ENCODE measurements at places on chromosomes 7 and 10.

- peak; percentile 24 for DNase-seq
Observed at GRCh38 chr10:5512881-5513612, 11.7 kb upstream of the CALML3 start.

GRCh38 chr10:18271491-18271890 lies 131.3 kb downstream of the CACNB2 start:
- DNase-seq: no peak

- no peak for DNase-seq
Observed at GRCh38 chr7:16484453-16485158, 19.1 kb upstream of the SOSTDC1 start.

DNA sequence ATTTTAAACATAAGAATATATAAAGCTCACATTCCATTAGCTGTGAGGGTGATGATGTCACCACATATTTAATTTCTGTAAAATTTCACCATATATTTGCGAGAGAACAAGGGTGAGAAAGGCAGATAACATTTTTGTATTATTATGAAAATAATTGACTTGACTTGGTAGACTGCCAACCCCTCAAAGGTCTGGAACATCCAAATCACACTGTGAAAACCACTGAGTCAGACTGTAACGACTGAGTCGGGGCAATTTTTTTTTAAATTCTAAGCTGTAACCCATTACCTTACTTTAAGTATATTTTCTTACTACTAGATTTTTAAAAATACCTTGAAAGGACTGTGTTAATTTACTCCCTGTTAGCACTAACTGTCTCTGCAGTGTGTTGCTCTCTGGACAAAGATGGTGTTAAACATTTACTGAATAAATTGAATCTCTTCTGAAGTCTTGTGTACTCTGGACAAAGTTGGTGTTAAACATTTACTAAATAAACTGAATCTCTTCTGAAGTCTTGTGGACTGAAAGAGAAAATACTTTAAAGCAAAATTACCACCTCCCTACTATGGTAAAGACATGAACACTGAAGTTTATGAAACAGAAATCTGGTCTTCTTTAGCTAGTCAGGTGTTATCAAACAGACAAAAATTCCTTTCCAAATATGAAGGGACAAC lies 14.1 kb downstream of the PDZD8 start:
- DNase-seq: no peak

GRCh38 chr7:2892549-2892948 lies 48.4 kb upstream of the GNA12 start:
- DNase-seq: no peak

DNA sequence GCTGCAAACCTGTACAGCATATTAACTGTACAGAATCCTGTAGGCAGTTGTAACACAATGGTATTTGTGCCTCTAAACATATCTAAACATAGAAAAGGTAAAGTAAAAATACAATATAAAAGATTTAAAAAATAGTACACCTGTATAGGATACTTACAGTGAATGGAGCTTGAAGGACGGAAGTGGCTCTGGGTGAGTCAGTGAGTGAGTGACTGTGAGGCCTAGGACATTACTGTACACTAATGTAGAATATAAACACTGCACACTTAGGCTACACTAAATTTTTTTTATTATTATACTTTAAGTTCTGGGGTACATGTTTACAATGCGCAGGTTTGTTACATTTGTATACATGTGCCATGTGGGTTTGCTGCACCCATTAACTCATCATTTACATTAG lies 97.3 kb upstream of the STK17A start:
- DNase-seq: no peak

GRCh38 chr10:131683281-131683861 lies 217.4 kb upstream of the PPP2R2D start:
- peak; percentile 18 for DNase-seq

- no peak for DNase-seq
Observed at GRCh38 chr10:121832647-121833046, 95.2 kb downstream of the ATE1 start.

DNA sequence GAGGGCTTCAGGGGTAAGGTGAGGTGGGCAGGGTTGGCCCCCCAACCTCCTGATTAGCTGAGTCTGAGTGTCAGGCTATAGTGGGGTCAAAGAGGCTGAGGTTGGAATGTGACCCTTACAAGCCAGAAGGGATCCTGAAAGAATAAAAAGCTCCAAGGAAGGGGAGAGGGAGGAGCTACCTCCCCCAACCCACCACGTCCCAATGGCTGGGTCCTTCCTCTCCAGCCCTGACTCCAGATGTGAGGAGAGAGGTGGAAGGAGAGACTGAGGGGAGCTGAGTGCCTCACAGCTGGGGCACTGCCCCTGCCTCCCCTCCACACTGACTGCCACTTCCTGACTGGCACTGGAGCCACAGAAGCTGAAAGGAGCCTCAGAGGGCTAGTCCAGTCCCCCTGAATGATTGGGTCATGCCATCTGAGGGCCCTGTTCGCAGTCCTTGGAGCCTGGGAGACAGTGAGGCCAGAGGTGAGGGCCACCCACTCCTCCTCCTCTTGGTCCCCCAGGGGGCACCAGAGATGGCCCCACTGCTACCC lies 20.6 kb downstream of the IMPDH1 start:
- DNase-seq: no peak

DNA sequence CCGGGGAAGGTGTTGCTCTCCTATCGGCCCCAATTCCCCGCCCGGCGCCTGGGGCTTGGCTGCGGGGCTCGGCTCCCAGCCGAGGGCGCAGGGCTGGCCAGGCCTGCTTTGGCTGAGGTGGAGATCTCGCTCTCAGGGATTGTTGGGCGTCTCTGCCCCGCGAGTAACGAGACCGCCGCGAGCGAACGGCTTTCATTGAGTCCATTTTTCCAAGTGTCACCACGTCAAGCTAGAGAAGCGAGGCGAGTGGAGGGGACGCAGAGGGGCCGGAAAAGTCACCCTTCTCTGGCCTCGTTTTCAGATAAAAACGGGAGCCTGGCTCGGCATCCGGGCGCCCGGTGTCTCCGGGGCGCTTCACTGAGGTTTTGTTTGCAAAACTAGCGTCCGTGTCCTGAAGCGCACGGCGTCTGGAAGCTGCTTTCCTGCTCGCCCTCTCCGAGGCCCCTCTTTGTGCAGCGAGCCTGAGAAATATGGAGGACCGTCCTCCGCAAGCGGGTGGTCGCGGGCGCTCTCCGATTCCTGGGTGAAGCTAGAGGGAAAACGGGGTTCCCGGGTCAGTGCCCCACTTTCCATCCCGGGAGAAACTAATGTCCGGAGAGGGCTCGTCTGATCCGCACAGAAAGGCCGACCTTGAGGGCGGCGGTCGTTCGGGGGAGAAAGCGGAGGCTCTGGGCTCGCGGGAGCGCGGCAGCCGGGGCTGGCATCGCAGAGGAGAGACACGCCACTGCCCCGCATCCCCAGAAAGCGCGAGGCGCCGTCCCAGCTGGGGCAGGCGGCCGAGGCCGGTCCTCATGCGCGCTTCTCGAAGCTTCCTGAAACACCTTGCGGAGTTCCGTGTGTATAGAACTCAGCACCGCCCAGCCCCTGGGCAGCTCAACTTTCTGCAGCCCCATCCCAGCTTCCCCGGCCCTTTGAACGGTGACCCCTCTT lies 3.5 kb upstream of the EN2 start:
- no peak for DNase-seq

GRCh38 chr7:36707898-36708297 lies 16.4 kb downstream of the AOAH start:
- no peak for DNase-seq

GRCh38 chr10:74084955-74085354 lies 65.7 kb downstream of the AP3M1 start:
- no peak for DNase-seq

DNA sequence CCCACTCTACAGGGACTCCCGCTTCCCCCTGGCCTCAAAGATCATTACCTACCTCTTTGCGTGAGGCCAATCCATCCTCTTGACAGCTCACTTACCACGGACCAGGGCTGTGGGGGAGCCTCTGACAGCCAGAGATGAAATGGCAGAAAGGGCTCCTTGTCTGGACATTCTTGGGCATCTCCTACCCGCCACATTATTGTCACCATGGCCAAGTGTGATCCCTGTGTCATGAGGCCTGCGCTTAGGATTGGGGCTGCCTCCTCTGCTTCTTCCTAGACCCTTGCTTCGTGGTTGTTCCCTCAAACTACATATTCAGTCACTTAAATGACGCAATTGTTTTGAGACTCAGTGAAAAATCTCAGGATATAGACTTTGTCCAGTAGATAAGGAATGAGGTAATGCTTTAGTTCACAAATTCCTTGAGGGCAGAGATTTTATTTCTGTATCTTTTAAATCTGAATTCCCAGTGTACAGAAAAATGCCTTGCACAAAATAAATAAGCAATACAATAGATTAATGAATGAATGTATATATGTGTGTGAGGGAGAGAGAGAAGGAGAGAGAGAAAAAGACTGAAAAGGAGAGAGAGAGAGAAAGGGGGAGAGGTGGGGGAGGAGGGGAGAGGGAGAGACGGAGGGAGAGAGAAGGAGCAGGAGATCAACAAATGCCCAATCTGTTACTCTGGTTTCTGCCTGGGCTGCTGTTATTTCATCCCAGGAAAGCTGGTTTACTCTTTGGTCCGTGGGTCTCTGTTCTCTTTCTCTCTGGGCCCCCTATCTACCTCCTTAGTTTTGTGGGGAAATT lies 159.0 kb downstream of the PLXNA4 start:
- no peak for DNase-seq

- DNase-seq: no peak
Observed at GRCh38 chr10:28111712-28112111, 112.8 kb upstream of the ODAD2 start.

DNA sequence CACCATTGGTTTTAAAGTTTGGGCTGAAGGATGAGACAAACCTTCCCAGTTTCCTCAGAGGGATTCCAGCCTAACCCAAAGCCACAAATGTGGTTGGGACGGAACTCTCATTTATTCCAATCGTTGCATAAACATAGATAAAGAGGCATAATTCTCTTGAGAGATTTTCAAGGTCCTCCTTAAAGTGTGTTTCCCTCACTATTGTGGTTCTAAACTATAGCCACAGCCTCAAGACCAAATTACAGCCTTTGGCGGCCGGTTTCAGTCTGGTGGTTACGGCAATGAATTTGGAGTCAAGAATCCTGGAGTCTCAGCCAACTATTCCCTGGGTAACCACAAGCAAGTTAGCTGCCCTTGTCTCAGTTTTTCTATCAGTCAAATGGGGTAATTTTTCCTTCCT lies 42.6 kb downstream of the SEM1 start:
- no peak for DNase-seq

DNA sequence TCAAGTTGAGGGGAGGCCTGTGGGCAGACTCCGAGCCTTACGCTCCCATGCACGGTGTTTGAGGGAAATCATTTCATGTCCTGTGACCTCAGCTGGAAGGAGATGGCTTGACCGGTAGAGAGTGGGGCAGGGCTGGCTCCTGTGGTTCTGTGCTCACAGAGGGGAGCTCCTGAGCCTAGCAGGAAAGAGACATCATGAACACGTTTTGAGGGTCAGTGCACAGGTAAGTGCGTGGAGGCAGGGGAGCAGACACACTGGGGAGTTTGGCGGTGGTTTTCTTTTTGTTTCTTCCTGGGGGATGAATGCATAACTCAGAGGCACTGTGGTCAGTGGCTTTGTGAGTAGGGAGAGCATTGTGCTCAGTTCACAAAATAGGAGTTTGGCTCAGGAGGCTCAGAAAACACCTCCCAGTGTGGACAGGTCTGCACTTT lies 22.5 kb downstream of the ADCY1 start:
- no peak for DNase-seq

DNA sequence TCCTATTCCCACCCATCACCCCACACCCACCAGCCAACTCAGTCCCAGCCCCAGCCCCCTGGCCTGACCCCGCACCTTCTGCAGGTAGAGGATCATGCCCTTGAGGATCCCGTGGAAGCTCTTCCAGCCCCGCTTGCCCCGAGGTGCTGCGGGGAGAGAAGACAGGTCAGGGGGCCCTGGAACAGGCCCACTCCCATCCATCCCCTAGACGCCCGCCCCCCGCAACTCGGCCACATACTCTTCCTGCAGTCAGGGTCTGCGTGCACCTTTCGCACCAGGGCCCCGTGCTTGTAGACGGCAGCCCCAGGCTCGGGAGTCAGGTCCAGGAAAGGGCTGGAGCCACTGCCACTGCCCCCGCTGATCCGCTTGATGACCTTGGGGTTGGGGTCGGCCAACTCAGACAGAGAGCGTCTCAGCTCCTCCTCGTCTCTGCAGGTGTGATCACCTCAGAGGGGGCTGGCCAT lies 9.6 kb downstream of the NFKB2 start:
- no peak for DNase-seq

DNA sequence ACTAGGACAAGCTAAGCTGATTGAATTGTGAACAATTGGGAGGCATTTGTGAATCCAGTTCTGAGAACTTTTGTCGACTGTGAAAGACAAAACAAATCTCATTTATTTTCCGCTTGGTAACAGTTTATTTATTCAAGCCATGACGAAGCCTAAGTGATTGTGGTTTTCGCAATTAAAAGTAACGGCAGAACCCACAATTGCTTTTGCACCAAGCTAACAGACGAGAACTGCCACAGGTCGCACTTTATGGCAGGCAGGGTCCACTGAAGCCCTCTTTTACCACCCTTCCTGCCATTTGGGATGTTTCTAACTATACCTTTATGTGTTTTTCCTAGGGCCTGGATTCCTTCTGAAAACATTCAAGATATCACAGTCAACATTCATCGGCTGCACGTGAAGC lies 111.2 kb downstream of the ZMYND11 start:
- DNase-seq: no peak

GRCh38 chr7:45122975-45123860 lies 11.7 kb upstream of the TBRG4 start:
- DNase-seq: no peak

GRCh38 chr10:99850767-99851340 lies 68.4 kb downstream of the ABCC2 start:
- DNase-seq: no peak
